NCI-H1436 treated with DMSO at 0.1 percent for 48 hours (cell line): ENCODE measurements at places on chromosomes 1 and 21.

DNA sequence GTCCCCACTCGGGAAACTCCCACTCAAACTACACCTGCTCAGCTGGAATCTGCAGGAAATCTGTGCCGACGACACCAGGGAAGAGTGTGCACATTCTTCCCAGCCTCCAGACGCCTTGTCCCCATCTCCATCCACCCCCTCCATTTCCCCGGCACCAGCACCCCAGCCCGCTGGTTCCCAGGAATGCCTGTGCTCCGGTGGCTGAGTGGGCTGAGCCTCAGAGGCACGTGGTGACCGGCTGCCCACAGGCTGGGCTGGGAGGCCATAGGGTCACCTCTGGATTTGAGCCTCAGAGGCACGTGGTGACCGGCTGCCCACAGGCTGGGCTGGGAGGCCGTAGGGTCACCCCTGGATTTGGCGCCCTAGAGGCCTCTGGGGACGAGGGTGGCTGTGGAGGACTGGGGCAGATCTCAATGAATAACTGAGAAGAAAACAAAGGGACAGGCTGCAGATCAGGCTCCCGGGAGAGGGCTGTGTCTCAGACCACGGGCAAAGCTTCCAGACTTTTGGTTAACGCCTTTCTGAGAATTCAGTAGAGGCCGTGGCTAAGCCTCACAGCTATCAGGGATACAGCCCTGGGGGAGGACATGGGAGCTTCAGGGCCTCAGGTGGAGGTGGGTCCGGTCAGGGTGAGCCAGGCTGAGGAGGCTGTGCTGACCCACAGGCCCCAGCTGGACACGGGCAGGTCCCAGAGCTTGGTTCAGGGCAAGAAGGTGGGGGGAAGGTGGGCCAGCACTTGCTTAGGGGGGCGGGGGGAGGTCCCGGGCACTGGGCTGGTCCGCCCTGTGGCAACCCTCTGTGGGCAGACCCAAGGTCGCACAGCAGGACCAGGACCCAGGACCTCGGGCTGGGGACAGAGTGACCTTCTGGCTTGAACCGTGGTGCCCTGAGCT lies 17.3 kb upstream of the TTLL10 start:
- DNase-seq = no peak

- no peak for DNase-seq
These were observed 38.1 kb downstream of the HSD3B2 start for GRCh38 chr1:119453021-119453420.

- no peak for DNase-seq
These were observed 36.6 kb downstream of the CCDC185 start for GRCh38 chr1:223429821-223430220.

DNA sequence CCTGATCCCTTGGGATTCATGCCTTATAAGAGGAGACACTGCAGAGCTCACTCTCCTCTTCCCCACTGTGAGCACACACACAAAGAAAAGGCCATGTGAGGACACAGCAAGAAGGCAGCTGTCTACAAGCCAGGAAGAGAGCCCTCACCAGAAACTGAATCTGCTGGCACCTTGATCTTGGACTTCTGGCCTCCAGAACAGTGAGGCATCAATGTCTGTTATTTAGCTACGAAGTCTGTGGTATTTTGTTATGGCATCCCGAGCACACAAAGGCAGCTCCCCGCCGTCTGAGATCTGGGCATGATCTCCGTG lies 47.1 kb upstream of the RPL11 start:
- DNase-seq = no peak

- no peak for DNase-seq
These were observed 16.4 kb downstream of the RPL5 start for GRCh38 chr1:92848201-92848600.

GRCh38 chr1:189596197-189596596 lies 881.5 kb downstream of the BRINP3 start:
- DNase-seq = no peak

DNA sequence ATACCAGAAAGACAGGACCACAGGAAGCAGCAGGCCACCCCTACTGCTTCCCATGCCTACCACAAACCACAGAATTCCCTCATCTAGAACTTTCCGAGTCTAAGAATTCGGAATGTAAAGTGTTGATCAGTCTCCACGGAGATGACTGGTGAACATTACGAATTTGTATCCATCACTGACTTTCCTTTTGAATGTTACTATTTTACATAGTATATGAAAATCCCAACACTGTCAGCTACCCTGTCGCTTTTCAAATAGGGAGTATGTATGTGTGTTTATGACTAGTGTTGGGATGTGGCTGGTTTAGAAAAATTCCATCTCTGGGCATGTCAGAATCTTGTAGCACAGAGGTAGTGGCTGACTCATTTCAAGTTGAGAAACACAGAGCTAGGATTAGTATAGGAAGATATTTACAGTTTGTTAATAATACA lies 118.2 kb downstream of the COQ8A start:
- DNase-seq = no peak

DNA sequence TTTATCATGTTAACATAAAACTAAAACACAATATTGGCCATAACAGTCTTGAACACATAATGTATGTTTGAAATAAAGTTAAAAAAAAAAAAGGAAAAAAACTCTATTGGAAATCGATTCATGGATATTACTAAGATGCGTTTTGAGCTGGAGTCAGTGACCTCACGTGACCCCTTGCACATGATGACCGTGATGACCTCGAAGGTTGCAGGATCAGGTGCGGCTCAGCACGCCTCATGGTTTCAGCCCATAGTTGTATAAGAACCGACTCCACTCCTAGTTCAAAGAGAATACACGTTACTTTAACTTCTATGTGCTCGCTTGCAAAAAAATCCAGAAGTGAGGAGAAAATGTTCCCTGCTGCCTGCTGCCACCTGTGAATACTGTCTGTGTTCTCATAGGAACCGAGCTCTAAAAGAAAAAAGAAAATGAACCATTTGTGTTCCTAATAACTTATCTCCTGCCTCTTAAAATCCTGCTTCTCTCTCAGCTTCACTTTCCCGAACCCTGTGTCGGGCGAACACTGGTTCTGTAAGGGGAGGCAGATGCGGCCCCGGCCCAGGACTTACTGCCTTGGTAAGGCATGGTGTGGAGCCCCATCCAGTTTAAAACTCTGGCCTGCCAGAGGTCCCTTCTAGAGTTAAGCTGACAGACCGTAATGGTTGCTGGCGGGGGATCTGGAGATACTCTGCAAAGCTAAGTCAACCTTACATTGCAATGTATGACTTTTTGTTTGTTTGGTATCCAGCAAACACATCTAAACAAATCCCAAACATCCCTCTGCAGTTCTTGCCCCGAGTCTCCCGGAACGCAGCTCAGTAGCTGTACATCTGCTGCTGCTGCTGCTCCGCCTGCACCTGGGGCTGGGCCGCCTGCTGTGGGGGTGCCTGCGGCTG lies 33.8 kb upstream of the RIPK4 start:
- no peak for DNase-seq

- DNase-seq = no peak
These were observed 9.9 kb upstream of the QSOX1 start for GRCh38 chr1:180144659-180145357.

DNA sequence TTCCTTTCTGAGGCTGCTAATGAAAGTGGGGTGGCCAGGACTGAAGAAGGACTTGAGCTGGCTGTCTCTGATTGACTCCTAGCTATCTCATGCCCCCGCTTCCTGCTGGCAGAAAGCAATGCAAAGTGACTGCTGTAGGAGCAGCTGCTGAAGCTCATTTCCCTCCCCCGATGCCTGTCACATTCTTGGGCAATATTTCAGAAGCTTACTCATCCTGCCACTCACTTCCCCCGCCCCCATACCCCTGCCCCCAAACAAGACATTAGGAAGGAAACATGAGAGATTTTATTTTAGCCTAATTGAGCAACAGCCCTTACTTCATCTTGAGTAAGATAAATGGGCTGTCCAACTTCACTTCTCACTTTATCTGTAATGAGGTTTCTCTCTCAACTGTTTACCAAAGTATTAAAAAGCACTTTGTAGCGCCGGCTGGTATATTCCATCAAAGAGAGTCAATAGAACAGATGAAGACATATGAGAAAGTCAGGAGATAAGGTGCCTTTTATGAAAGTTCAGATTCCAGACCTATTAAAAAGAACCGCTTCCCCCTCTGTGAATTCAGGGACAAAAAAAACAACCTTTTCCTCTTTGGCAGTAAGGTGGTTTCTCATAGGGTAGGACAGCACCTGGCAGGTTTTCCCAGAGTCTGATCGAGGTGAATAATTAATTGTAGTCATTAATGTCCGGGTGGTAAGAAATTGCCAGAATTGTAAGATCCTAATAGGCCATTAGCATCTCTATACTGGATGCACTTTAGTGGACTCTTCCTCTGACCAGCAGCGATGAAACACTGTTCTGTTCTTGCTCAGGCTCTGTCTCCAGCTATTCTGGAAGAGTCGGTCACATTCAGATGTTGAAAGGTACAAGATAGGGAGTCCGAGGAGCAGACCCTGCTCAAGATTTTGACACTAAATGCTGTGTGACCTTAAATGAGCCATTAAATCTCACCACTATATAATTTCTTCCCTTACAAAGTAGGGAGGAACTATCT lies 70.2 kb downstream of the SH3GLB1 start:
- DNase-seq = peak; percentile 92

- DNase-seq = no peak
These were observed 12.6 kb downstream of the NTPCR start for GRCh38 chr1:232962761-232963745.

DNA sequence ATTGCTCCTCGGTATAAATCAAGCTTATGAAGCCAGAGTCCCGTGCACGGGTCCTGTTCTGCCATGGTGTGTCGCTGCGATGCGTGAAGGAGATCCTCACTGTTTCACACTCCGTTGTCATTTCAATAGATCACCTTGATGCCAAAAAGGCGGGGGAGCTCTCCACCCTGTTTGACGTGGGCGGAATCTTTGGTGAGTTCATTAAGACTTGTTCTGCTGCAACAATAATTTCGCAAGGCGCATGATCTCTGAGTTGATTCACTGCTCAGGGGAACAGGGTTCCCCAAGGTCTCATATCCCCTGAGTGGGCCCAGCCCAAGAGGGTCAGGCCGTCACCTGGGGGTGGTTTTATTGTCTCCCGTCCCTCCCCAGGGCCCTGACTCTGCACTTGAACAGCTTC lies 50.0 kb downstream of the SLC37A1 start:
- no peak for DNase-seq

GRCh38 chr1:165610866-165611265 lies 20.2 kb upstream of the MGST3 start:
- DNase-seq = no peak

- no peak for DNase-seq
These were observed 3.7 kb upstream of the SLC1A7 start for GRCh38 chr1:53145942-53146708.

GRCh38 chr1:53979712-53980450 lies 33.7 kb downstream of the LRRC42 start:
- no peak for DNase-seq

DNA sequence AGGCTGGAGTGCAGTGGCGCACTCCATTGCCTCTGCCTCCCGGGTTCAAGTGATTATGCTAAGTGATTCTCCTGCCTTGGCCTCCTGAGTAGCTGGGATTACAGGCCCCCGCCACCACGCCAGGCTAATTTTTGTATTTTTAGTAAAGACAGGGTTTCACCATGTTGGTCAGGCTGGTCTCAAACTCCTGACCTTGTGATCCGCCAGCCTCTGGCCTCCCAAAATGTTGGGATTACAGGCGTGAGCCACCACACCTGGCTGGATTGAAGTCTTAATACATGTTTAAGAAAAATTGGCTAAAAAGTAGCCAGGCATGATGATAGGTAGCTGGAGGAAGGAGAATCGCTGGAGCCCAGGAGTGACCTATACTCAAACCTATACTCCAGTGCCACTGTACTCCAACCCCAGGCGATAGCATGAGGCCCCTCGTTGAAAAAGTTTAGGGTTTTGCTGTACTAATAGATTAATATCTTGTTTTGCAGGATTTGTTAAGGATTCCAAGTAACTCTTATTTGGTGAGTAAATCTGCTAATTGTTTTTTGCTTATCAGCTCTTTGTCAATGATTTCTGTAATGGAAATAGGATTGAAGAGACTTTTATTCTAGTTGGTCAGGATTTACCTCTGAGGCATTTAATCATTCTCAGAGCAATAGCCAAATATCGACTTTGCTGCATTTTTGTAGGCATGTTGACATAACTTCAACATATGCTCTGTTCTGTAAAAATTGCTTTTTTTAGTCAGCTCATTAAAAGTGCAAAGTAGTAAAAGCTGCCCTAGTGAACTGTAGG lies 2.0 kb downstream of the RCC1 start:
- DNase-seq = no peak

- no peak for DNase-seq
These were observed 4.7 kb downstream of the SORT1 start for GRCh38 chr1:109392788-109393616.

DNA sequence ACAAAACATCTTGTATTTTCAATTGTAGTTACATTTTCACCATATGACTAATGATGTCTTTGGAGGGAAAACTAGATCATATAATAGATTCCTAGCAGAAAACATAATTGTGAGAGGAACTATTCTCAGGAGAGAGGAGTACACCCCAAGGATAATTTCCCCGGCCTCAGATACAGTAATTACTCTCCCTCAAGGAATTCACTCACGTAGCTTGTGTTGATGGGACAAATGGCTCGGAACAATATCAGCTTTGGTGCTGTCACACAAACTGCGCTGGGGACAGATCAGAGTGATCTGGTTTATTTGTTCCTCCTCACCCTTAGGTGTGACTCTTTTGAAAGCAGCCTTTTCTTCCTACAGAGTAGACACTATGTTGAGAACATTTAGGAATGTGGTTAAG lies 11.2 kb downstream of the ABCG1 start:
- no peak for DNase-seq

DNA sequence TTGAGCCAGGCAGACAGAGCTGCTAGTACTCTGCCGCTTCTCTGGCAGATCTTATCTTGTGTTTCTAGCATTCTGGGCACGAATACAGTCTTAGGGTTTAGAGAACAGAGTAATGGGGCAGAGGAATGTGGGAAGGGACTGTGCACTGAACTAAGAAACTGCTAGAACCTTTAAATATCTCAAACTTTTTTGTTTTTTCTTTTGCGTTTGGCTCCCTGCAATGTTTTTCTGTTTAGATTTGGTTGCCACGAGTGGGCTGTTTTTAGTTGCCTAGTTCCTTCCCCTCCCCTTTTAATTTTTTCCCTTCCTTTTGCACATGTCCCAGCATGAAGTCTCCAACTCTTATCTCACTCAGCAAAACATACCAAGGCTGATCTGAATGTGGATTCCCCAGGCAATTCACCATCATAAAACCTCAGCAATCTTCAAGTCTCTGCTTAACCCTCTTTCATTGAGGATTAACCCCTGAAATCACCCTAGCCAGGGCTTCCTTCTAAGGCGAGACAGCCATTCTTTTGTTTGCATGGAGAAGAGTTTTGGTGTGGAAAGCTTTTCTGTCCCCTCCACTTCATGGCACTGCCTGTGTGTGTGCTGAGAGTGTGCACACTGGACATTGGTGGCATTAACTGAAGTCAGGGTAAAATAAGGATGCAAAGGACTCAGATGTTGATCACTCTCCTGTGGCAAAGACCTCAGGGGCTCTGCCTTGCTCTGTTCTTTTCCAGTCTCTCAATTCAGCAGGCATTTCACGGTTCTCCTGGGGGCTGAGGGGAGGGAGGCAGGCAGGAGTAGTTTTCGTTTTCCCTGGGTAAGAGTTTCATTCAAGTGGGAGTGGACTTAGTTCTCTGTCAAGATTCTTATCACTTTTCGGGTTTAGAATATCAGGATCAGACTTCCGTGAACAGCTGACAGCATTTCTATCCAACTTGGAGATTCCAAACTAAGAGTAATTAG lies 2.8 kb upstream of the ATF3 start:
- no peak for DNase-seq
